ENCODE measurements at places on chromosomes 5 and 9. TPM values are rescaled to one million over a fixed set of nuclear protein-coding genes. Genes with fewer than 3 reads are reported as not detected.

Gene FOXD4L5
- 0.41 TPM for total RNA-seq

Gene PDGFRB
- 120 TPM for total RNA-seq

DNA sequence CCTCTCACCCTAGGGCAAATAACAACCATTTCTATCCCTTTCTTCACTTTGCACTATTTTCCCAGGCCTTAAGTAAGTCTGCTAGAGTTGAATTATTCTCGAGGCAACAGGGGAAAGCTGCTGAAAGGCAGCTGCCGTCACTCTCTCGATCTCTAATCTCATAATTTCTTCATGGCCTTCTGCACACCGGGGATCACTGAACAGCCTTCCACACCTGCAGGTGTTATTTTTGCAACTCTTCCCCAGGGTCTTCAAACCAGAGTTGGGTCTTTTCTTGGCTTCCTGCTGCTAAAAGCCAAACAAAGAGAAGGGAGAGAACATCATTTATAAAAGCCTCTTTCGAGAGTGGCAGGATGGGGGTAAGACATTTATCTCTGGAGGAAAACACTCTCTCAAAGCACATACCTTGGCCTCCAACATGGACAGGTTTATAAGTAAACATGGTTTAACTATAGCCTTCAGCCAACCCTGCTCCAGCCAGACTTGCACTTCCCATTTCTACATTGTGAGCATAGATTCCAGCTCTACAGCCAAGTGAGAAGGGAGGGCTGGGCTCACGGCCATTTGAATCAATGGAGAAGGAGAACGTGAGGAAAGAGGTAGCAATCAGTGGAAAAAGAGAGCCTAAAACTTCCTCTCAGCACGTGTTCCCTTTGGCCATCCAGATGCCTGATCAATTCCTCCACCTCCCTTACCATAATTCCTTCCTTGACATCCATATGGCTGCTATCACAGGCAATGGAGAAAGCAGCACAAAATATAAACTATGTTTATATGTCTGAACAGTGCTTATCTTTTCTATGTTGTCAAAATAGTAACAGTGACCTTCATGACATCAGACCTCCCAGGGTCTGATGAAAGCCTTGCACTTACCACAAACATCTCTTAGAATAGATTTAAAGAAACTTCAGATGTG lies 464.9 kb downstream of the TLE1 start:
- no peak for DNase-seq

DNA sequence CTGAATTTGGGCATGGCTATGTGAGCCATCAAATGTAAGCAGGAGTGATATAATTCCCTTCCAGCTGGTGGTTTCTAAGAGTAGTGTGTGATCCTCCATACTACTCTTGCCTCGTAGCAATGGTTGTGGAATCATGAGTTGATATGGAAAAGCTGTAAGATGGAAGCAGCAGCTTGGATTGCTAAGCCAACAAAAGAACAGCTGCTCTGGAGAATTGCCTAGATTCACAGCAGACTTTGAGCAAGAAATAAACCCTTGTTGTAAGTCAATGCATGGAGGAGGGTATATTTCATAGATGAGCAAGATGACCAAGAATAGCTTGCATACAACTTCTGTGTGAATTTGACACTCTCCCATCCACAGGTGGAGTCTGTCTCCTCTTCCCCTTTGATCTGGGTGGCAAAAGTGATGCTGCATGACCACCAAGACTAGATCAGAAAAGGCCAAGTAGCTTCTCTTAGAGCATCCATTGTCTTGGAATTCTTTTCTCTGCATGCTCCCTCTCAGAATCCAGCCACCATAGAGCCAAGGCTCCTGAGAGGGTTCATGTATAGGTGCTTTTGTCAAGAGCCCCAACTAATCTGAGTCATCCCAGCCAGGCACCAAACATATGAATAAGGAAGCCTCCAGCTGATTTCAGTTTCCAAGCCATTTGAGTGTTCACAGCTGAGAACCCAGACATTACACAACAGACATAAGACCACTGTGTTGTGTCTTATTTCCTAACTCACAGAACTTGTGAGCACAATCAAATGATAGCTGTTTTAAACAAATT lies 79.0 kb downstream of the PRLR start:
- no peak for DNase-seq

GRCh38 chr9:106482733-106483132 lies 380.2 kb upstream of the ZNF462 start:
- DNase-seq = no peak

DNA sequence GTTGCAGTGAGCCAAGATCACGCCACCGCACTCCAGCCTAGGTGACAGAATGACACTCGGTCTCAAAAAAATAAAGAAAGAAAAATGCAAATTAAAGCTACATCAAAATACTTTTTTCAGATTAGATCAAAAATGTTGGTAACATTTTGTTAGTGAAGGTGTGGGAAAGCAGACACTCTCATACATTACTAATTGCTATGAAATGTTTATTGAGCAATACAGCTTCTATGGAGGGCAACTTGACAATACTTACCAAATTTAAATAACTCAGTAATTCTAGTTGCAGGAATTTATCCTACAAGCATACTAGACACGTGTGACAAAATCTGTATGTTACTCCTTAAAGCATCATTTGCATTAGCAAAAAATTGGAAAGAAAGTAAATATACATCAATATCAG lies 4.1 kb downstream of the TRIM23 start:
- DNase-seq = no peak

DNA sequence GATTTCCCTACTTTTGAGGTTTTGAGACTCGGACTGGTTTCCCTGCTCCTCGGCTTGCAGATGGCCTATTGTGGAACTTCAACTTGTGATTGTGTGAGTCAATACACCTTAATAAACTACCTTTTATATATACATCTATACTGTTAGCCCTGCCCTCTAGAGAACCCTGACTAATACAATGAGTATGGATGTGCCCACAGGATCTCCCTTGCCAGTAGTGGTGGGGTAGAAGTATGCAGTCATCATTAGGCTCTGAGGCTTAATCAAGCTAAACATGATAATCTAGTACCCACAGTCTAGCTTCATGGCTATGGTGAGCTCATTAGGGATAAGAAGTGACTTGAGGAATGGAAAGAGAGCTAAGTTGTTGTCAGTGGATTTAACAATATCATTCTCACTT lies 412.8 kb upstream of the PTGER4 start:
- no peak for DNase-seq

- DNase-seq = no peak
Observed at GRCh38 chr5:124584991-124585715, 161.3 kb downstream of the ZNF608 start.

DNA sequence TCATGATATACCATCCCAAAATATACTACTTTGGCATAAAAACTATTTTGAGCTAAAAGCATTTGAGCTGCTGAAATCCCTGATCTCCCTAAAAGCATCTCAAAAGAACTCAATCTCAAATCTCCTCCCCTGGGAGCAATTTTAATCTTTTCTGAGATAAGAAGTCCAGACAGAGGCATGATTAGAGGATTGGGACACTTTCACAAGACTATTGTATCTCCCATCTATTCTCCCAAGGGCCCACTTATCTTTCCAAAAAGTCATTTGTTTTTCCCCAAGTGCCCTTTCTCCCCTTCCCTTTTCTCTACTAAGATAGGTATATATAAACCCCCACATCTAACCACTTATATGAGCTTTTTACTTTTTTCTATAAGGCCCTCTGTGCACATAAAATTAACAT lies 79.7 kb downstream of the ALDH7A1 start:
- no peak for DNase-seq

DNA sequence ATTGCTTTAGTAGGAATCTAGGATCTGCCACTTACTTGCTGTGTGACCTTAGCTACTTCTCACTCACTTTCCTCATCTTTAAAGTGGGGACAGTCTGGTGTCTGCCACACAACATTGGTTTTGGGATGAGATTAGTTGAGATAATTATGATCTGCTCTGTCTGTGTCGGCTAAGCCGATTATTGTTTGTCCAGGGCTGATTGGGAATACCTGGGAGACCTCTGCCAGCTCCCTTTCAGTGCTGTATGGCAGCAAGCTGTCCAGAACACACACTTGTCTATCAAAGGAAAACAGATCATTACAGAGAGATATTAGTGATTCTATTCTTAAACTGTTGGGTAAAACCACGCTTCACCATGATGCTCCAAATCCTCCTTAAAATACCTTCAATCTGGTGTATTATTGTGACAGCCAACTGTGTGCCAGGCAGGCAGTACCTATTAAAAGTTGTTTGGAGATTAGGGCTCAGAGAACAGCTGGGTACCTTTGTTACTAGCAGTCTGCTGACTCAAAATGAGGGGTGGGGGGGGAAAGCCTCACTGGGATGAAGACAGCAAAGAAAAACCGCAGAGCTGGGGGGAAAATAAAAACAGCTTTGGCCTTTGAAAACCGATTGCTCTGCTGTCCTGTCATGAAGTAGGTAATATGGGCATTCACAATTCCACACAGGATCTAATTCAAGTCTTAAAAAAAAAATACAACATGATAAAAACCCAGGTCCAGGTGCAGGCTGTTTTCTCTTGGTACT lies 458.4 kb upstream of the C9orf72 start:
- DNase-seq = no peak

DNA sequence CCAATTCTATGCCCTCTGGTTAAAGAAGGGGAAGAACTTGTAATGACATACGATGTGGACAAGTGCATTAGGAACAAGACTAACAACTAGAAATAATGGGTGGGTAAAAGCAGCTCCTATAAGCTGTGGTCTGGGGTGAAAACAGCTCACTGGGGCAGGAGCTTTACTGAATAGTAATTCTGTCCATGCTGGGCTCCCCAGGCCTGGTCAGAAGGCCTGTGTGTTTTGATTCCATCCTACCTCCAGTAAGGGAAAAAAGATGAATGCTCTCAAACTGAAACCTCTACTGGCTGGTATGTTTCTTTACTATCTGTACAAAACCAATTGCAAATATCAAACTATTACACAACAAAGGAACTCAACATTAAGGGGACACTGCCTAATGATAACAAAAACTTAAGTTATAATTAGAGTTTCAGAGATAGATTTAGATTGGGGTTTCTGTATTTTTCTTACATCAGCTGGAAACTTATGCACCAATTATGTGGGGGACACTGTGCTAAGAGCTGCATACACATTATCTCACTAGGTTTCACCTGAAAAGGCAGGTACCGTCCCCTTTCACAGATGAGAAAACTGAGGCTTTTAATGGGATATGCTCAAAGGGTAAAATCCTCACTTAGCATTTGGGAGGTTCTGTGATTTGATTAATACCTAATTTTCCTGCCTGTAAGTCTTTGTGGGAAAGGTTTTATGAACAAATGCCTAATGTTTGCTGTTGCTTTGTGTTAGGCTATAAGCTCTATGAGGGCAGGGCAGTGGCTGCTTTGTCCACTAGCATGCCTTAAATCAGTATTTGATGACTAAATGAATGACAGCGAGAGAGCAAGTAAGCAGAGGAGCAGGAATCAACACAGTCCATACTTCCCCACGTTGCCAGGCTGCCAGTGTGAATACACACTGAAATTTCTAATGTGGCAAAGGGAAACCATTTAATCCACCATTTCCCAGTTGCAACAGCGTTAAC lies 53.6 kb downstream of the ELL2 start:
- DNase-seq = no peak

- DNase-seq = no peak
Observed at GRCh38 chr5:142531977-142532780, 153.7 kb downstream of the FGF1 start.

- no peak for DNase-seq
Observed at GRCh38 chr5:82628364-82628910, 350.3 kb upstream of the RPS23 start.

DNA sequence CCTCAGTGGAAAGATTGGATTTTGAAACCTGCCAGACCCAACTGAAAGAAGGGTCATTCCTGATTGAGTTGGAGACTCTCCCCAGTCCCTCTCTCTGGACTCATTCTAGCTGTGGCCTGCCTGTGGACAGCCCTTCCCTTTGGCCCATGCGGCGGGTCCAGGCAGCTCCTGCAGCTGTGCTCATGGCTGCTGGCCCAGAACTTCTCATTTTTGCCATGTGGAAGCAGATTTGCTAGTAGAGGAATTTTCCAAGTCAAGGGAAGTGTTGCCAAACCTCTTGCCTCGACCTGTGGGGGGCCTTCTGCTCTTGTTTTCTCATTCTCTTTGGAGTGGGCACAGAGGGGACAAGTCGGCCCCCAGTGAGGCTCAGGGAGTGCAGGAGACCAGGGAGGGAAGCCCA lies 89.2 kb downstream of the ANKRD33B start:
- DNase-seq = no peak

GRCh38 chr5:86129009-86129408 lies 488.7 kb upstream of the COX7C start:
- DNase-seq = no peak

DNA sequence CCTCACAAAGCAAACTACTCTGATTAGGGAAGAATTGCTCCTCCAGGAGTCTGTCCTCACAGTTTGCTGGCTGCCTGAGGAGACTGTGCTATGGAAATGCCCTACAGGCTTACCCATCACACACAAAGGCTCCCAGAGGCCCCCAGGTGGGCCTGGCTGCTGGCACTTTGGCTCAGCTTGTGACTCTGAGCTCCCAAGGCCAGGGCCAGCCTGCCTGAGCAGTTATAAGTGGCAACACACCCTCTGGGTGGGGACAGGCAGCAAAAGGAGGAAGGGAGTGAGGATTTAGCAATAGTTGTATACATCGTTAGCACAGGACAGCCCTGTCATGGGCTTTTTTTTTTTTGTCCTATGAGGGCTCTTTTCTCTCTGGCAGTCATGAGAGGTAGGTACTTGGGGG lies 103.5 kb downstream of the DAPK1 start:
- DNase-seq = peak; percentile 84

- DNase-seq = peak; percentile 51
Observed at GRCh38 chr5:1295650-1296037, 776 bp upstream of the TERT start.
